Fibroblast of skin of right biceps (primary cell): ENCODE measurements at places on chromosomes 7 and 10.

- DNase-seq: peak; percentile 66
Observed at GRCh38 chr10:59894114-59894513, 12.2 kb downstream of the CCDC6 start.

GRCh38 chr10:8544057-8544380, 489.5 kb downstream of the GATA3 start:
- DNase-seq: no peak

GRCh38 chr10:130128922-130129321, 7.3 kb upstream of the GLRX3 start:
- no peak for DNase-seq

DNA sequence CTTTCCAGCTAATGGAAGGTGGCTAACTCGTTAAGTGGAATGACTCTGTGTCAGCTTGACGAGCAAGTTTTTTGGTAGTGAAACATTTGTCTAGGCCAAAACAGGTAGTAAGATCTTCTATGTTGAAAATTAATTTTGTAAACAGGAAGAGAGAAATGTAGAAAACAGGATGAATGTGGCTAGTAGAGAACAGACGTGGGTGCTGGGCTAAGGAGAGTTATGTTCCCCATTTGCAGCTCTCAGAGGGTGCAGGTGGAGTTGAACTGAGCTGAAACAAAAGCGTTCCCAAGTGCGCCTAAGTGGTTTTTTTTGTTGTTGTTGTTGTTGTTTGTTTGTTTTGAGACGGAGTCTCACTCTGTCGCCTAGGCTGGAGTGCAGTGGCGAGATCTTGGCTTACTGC, 59.5 kb upstream of the SRPK2 start:
- DNase-seq: no peak

DNA sequence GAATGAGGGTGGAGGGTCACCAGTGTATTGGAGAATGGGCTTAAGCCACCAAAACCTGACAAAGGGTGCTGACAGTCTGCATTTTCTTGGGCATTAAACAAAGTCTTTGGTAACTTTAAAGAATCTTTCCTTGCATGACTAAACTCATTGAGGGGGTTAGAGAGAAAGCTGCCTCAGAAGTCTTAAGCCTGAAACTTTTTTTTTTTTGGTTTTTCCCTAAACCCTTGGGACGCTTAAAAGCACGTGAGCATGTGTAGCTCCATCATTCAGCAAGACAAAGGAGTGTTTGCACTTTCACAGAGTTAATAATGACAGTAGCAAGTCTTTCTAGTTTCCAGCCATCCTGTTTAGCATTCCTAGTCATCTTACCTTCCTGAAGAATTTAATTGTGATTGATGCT, 110.7 kb downstream of the LRMDA start:
- DNase-seq: peak; percentile 73

DNA sequence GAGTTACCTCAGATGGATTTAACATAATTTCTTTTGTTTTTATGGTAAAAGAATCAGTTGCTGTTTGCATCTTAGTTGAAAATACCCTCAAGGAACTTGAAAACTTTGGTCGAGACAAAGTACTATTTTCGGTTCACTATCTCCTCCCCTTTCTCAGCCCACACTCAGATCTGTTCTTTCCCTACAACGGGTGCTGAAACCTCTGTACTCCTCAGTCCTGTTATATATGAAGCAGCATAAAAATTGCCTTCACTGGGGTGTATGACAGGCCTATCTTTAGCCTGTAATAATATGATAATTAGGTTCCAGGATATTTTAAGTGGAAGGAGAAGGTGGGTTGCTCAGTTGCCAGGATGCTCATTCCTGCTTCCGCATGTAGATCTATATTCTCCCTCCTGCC, 105.2 kb upstream of the NOBOX start:
- DNase-seq: no peak

GRCh38 chr10:132958883-132959558, 16.7 kb upstream of the CFAP46 start:
- DNase-seq: no peak

DNA sequence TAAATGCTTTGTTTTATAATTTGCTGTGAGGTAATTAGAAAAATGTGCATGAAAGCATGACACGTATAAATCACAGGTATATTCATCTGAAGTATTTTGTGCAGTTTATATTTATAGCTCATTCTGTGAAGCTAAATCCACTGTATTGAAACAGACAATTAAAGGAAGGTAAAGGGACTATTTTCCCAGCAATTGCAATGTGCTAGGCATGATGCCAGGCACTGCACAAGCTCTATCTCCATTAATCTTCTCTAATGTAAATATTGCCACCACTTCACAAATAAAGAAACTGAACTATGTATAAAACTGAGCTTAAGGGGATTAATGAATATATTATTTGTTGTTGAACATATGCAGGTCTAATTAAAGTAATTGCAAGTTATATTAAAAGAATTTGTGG, 1012.5 kb downstream of the NRG3 start:
- DNase-seq: no peak

DNA sequence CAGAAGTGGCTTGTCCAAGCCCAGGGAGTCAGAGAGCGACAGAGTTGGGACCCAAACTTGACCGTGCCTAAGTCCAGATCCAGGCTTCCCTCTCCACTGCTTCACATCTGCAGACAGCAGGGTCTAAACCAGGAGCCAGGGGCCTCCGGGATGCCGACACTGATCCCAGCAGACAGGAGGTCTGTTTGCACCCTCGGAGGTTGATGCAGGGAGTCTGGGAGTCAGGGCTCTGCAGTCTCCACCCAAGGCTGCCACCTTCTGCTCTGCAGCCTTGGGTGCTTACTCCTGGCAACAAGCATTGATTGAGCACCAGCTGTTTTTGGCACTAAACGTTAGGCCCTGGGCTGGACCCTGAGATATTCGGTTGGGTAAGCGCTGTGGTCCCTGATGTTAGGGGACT, 21.0 kb downstream of the ELFN1 start:
- no peak for DNase-seq

DNA sequence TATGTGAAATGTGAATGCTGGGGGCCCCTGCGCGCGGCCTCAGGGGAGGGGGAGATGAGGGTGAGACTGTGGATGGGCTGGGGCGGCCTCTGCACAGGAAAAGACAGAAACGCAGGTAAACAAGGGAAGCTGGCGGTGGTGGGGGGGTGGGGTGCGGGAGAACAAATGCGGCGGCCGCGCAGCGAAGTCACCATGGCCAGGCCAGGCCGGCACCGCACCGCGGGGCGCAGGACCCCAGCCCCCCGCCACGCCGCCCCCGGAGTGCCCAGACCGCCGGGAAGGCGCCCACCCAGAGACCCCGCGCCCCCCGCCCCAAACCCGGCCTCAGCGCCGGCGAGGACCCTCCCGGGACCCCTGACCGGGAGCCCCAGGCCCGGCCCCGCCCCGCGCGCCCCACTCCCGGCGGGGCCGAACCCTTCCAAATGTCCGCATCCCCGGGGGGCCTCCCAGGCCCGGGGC, 14.5 kb upstream of the DNAAF5 start:
- DNase-seq: no peak

- DNase-seq: peak; percentile 81
Observed at GRCh38 chr7:108146070-108146842, 16.1 kb upstream of the LAMB4 start.

GRCh38 chr7:51263631-51264484, 52.8 kb downstream of the COBL start:
- no peak for DNase-seq

- DNase-seq: peak; percentile 94
Observed at GRCh38 chr7:148772297-148773089, 73.8 kb downstream of the CUL1 start.

DNA sequence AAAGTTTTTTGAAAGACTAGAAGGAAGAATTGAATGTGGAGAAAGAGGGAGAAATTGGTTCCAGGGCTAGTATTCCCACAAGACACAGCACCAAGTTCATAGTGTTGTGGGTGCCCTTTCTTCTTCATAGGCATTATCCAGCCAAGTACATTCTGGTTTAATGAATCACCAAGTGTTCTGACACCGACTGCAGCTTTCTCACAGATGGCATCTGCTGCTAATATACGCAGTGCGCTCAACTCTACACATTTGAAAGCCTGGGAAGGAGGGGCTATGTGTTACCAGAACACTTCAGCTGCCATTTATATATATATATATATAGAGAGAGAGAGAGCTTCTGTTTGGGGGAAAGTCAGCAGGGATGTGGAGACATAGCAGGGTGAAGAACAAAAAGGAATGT, 1168.4 kb downstream of the GATA3 start:
- peak; percentile 66 for DNase-seq

DNA sequence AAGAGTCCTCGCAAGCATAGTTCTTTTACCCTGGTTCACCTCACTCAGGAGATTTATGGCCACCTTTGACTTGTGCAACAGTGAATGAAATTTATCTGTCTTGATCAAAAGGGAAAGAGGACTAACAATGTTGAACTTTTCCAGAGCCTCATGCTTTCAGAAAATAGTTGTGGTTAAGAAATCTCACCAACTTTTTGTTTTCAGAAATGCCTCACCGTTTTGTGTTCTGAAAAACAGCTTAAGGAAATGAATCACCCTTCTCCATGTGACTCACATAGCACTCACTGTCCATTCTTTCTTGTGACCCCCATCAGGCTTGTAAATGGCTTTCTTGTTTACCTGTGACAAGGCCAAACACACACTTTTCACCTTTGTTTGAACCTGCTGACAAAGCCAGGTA, 148.6 kb upstream of the FAM3C start:
- DNase-seq: peak; percentile 96

DNA sequence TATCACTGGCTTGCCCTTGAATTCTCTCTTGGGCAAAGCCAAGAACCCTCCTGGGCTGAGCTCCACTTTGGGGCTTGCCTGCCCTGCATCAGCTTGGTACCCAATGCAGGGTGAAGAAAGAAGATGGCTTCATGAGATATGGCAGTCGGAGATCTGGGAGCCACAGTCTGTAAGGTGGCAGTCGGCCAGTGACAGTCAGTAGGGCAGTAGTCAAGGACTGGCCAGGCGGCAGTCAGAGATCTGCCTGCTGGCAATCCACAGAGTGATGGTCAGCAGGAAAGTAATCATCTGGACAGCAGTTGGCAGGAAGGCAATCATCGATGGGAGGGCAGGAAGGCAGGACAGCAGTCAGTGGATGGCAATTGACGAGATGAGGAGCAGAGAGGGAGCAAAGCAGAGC, 32.6 kb upstream of the CNNM1 start:
- no peak for DNase-seq

GRCh38 chr7:6159097-6159483, 113.3 kb downstream of the CYTH3 start:
- DNase-seq: no peak

- peak; percentile 26 for DNase-seq
Observed at GRCh38 chr7:17043012-17043877, 161.5 kb upstream of the AGR3 start.

DNA sequence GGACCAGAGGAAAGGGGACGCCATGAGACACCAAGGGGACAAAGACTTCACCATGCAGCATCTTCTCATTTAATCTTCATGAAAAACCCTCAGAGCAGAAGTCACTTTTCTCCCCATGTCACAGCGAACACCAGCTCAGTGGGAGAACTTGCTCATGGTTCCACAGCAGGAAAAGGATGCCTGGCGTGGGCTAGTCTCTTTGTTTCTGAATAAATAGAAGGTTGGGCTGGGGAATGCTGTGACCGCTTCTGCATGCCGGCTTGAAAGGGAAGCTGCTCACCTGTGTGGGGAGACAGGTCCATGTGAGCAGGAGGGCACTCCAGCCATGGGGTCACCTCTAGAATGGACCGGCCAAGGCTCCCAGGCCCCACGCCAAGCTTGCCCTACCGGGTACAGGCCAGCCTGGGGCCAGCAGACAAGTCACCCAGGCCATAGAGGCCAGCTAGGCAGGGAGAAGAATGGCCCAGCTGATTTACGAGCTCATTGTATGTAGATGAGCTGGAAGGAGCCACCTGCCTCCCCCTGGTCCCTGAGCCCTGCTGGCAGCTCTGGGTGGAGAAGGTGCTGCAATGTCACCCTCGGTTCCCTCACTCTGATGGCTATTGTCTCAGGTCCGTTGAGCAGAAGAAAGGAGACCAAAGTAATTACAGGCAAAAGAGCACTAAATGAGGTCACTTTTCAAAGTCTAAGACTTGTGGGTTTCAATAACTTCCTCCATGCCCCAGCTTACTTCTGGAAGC, 82.0 kb upstream of the PDZD8 start:
- no peak for DNase-seq

GRCh38 chr7:130736298-130736900, 2.4 kb upstream of the KLF14 start:
- DNase-seq: no peak

GRCh38 chr7:150996376-150997074, 5.7 kb downstream of the NOS3 start:
- no peak for DNase-seq

DNA sequence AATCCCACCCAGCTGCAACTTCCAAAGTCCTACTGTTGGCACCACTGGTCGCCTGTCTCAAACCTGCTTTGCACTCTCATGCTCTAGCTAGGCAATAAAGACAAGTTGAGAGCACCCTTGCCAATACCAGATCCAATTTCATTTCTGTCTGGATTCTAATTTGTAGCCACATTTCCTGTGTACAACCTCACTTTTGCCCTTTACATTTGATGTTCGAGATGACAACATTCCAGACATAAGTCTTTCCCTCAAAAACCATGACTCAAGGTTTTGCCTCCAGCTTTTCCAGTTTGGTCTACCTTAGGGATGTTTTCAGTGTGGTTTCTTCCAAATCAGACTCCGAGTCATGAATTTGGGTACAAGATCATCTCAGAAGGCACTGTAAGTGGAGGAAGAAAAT, 309.0 kb downstream of the GPAM start:
- peak; percentile 90 for DNase-seq

DNA sequence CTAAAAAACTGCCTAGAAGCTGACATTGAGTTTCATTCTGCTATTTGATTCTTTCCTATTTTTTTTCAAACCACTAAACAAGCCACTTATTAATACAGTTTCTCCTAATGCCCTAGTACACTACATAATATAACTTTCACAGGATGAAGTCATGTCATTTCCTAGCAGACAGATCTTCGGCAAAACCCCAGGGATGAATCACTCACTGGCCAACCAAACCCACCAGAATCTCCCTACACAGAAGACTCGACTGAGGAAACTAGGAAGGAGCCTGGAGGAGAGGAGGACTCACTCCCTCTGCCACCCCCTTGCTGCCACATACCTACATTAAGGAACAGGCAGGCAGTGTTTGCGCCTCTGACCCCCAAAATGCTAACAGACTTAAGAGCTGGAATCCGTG, 33.4 kb downstream of the XPNPEP1 start:
- peak; percentile 88 for DNase-seq

DNA sequence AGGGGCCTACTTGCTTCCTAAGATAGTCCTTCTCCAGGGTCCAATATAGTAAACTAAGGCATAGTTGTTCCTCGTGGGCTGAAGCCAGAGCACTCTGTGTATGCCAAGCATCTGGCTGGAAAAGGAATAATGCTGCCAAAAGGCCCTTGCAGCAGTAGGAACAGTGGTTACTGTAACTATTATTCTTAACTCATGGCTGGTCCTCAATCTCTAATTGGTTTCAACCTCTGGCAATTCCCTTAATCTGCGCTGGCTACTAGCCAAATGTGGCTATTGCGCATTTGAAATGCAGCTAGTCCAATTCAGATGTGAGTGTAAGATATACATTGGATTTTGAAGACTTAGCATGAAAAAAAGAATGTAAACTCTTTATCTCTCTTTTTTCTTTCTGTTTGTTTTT, 27.8 kb upstream of the LBX1 start:
- DNase-seq: no peak
